Posterior cingulate gyrus (tissue), 11 donors: ENCODE measurements at places on chromosomes 5 and 9.
A peak's percentile ranks its signal among the peaks of the same experiment; 100 is the strongest.

DNA sequence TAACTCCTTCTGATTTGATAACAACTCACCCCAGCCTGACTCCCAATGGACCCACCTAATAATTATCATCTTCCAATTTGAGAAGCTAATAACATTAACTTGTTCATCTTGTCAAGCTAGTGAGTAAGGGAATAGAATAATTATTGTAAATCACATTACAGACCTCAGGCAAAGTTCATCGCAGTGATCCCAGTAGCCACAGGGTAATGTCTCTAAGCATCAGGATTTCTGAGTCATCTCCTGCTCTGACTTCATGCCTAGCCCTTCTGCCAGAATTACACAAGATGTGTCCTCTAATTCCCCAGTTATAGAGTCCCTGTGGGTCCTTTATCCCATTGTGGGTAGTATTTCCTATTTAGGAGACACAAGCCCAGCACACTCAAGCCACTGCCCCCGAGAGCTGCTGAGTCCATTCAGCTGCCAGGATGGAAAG lies 365.7 kb downstream of the DEPDC1B start:
- DNase-seq = no peak

DNA sequence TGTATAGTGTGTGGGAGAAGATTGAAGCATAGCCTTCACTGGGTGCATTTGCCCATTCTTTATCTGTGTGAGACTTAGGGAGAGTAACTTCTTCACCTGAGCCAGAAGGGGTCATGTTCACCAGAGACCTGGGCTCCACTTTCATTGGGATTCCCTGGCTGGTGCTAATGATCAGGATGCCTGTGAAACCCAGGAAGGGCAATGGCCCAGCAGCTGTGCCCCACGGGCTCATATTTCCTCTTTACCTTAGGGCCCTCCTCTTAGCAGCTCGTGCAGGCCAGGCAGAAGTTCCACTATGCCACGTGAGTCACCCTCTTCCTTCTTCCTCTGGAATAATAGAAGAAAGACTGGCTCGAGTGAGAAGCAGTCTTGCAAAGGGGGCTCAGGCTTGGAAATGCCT lies 5.0 kb downstream of the PPARGC1B start:
- DNase-seq = no peak

DNA sequence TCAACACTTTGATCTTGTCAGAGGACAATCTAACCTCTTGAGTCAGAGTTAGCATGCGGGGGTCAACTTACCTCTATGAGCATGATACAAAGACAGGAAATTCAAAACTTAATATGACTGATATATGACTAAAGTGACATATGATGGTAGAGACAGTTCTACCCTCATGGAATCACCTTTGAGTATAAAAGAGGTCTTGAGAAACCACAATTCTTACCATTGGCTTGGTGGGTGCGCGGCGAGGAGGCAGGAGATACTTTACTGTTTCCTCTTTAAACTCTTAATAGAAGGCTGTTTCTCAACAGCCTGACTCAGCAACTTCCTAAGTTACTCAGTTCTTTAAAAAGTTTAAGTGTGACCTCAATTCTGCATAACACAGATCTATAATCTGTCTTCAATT lies 372.8 kb downstream of the KIAA0825 start:
- no peak for DNase-seq

GRCh38 chr5:90421136-90421535 lies 11.6 kb upstream of the CETN3 start:
- DNase-seq = no peak

DNA sequence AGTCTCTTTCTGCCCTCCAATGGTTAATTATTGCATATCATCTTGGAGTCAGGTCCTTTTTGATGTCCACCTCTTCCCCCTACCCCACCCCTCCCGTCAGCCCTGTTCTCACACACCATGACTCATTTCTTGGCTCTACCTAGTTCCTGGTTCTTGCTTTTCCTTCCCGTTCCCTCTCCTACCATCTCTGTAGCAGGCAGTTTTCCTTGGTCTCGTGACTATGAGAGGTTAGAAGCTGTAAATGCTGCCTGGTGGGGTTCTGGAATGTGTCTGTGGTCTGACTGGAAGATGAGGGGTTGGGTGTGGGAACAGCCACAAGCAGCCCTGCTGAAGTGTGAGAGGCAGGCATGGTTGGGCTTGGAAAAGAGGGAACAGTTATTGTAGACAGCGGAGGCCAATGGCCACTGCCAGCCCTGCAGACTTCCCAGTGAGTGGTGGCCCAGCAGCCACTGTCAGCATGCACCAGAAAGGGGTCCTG lies 18.2 kb downstream of the SLC22A5 start:
- no peak for DNase-seq

DNA sequence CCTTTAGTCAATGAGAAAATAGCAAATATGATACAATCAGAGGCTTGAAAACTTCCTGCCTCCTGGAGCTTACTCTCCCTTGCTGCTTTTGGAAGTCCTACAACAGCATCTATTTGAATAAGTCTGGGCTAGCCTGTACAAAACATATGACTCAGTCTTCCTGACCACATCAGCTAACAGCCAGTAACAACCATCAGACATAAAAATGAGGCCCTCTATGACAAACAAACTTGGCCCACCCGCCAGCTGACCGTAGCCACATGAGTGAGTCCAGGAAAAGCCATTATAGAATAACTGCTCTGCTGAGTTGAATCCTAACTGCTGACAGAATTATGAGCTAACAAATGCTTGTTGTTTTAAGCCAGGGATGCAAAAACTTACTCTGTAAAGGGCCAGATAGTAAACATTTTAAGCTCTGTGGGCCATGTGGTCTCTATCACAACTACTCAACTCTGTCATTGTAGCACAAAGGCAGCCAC lies 347.6 kb downstream of the PTPRD start:
- DNase-seq = no peak

DNA sequence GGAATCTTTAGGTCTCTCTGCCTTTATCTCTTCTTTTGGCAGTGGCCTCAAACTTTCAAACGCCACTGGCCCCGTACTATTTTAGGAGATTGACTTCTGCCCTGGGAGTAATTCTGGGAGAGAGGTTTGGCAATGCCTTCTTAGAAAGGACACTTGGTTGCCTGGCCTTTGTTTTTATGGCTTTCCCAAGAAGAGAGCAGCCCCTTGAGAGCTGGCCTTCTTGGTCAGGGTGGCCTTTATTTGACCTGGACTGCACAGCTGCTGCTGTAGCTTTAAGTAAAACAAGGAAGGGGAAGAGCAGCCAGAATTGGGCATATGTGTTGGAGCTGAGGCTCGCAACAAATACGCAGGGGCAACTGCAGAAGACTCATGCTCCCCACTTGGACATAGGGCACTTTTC lies 60.8 kb downstream of the PTPN3 start:
- no peak for DNase-seq

GRCh38 chr5:179263391-179264052 lies 81.7 kb downstream of the ADAMTS2 start:
- DNase-seq = peak; percentile 11

DNA sequence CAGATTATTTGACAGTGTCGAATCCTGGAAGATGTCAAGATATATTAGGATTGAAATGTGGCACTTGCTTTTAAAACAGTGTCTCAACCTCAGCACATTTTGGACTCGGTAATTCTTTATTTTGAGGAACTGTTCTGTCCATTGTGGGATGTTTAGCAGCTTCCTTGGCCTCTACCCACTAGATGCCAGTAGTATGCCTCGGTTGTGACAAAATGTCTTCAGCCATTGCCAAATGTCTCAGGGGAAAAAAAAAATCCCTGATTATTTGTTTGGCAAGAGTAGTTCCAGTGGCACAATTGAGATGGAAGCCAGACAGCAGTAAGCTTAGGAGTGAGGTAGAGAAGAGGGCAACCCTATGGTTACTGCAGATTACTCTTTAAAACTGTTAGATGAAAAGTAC lies 694.5 kb upstream of the RIOK2 start:
- DNase-seq = peak; percentile 34

DNA sequence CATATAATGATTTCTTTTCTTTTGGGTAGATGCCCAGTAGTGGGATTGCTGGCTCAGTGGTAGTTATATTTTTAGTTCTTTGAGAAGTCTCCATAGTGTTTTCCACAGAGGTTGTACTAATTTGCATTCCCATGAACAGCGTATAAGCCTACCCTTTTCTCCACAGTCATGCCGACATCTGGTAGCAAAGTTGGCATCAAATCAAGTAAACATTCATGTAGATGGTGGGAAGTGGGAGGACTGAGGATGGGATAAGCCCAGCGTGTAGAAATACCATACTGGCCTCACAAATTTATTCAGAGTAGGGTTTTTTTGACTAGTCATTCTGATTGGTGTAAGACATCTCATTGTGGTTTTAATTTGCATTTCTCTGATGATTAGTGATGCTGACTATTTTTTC lies 115.4 kb downstream of the EGFLAM start:
- no peak for DNase-seq

- DNase-seq = no peak
Observed at GRCh38 chr9:2639786-2640185, 18.2 kb downstream of the VLDLR start.

DNA sequence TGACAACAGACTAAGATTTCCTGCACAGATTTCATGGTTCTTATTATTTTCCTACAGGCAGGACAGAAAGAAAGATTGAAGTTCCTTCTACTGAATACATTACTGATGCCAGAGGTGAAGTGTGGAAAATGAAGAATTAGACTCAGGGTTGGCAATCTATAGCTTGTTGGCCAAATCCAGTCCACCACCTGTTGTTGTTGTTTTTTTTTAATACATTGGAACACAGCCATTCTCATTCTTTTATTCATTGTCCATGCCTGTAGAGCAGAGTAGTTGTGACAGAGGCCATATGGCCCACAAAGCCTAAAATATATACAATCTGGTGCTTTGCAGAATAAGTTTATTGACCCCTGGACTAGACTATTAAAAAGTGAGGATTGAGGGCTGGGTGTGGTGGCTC lies 5.8 kb upstream of the PLPPR1 start:
- no peak for DNase-seq

GRCh38 chr5:109529520-109529919 lies 119.7 kb upstream of the PJA2 start:
- DNase-seq = no peak

DNA sequence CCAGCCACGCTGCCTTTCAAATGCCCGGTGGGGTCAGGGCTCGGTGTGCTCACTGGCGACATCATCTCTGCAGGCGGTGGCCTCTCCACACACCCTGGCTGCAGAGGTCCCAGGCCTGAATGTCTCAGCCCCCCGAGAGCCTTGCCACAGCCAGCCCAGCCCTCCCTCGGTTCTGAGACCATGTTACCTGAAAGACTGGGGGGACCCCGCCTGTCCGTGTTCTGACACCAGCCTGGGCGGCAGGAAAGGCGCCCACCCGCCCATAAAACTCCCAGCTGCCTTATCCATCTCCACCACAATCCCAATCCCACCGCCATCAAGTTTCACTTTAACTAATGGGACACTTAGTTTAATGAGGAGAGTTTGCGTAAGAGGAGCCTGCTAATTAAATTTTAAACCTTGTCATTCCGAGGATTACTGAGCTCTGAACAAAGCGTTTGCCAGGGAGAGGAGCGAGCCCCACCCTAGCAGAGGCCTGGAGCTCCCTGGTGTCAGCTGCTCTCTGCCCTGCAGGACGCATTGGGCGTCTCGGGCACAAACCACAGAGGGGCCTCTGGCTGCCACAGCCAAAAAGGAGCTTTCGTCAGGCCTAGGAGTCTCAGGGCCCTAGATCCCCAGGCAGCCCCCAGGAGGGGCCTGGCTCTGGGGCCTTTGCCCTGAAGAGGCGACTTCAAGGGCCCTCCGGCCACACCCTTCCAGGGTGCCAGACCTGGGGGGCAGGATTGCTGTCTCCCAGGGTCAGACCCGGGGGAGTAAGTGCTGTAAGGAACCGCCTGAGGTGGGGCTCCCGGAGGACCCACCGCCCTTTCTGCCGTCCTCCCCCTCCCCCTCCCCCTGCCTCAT lies 15.3 kb downstream of the LHX3 start:
- no peak for DNase-seq

DNA sequence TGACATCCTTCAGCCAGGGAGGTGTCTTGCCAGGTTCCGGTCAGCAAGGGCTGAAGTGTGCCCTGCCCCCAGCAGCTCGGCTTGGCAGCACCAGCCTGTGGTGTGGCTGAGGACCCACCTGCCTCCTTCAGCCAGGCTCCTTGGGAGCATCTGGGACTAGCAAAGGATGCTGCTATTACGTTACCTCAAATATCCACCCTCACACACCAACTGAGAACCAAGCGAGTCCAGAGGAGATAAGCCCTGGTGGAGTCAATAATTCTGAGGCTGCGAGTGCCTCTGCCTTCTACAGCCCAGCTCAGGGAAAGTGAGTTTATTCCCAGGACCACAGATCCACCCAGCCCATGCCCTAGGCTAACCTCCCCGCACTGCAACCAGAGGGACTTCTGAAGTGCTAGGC lies 57.1 kb upstream of the FSTL4 start:
- no peak for DNase-seq

GRCh38 chr9:7298123-7298522 lies 501.5 kb downstream of the DMAC1 start:
- DNase-seq = no peak

DNA sequence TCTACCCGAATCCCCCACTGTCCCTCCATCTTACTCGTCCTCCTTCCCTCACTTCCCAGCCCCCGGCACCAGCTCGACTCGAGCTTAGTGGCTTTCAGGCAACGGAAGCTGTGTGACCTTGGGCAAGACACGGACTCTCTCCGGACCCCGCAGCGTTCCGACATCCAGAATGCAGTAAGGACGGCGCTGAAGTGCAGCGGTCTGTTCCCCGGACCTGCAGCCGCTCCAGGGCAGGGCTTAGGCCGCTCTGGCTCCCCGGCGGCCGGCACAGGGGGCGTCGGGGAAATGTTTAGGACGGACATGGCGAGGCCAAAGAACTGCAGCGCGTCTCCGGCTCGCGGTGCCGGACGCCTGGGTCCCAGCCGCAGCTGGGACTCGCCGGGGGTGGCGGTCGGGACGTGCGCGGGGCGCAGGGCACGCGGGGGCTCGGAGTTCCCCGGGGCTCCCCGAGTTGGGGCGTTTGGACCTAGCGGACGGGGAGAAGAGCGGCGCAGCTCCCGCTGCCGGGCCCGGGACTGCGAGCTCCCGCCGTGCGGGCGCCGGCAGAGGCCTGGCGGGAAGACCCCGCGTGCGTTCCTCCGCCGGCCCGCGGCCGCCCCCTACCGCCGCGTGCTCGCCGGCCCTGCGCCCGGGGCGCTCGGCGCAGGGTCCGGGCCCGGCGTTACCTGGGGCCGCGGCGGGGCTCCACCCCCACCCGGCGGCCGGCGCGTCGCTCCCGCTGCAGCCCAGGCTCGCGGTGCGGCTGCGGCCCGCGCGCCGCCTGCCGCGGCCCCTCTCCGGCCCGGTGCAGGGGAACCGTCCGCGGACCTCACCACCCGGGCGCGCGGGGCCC lies 5.6 kb upstream of the RNF44 start:
- no peak for DNase-seq

DNA sequence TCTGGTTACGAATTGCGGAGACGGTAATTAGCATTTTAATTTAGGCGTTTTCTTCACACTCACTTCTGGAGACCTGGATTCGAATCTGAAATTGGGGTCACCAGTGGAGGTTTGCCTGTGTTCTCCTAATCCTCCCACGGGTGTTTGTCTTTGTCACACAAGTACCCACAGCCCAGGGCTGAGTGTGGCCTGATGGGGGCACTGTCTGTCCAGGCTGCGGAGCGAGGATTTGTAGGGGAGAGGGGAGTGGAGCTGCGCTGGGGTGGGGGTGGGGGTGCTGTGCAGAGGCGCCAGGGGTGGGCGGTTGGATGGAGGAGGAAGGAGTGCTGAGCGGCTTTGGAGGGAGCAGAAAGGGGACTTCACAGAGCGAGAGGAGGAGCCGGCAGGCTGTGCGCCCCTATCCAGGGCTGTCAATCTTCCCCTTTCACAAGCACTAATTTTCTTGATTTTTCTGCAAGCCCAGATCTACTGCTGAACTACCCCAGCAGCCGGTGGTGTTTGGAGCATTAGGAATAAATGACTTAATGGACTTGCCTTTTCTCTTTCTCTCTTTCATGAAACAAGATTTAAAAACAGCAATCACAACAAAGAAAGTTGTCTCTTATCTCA lies 53.1 kb downstream of the TSPAN17 start:
- peak; percentile 69 for DNase-seq
